ENCODE measurements at places on chromosomes 6 and 20. TPM values are rescaled to one million over a fixed set of nuclear protein-coding genes. Genes with fewer than 3 reads are reported as not detected.

The TGM2 gene
- total RNA-seq = 875 TPM

The PRDM1 gene
- 0.94 TPM for total RNA-seq

The PRL gene
- total RNA-seq = not detected

The MRPL14 gene
- 68.4 TPM for total RNA-seq

The KIF13A gene
- 43.4 TPM for total RNA-seq
